ENCODE measurements at places on chromosomes 16 and 17. TPM values are rescaled to one million over a fixed set of nuclear protein-coding genes. Genes with fewer than 3 reads are reported as not detected.

GRCh38 chr17:66633317-66633965 is 201.5 kb upstream of the CACNG5 start:
- H3K4me1 ChIP-seq = peaks cover 4% of the 10 kb centered on the region
- DNase-seq = no peak
- peaks cover 20% of the 10 kb centered on the region for H3K27me3 ChIP-seq
- no peak overlapping the region for H3K4me3 ChIP-seq
- H3K27ac ChIP-seq = no peak overlapping the region
- no peaks in the 10 kb centered on the region for H3K36me3 ChIP-seq

Gene SLC52A1
- 0.20 TPM for total RNA-seq

GRCh38 chr16:71421911-71422310 is 19.9 kb downstream of the TLE7 start:
- H3K4me1 ChIP-seq = peaks cover 5% of the 10 kb centered on the region
- DNase-seq = no peak
- no peaks in the 10 kb centered on the region for H3K36me3 ChIP-seq
- H3K27me3 ChIP-seq = peaks cover 77% of the 10 kb centered on the region

DNA sequence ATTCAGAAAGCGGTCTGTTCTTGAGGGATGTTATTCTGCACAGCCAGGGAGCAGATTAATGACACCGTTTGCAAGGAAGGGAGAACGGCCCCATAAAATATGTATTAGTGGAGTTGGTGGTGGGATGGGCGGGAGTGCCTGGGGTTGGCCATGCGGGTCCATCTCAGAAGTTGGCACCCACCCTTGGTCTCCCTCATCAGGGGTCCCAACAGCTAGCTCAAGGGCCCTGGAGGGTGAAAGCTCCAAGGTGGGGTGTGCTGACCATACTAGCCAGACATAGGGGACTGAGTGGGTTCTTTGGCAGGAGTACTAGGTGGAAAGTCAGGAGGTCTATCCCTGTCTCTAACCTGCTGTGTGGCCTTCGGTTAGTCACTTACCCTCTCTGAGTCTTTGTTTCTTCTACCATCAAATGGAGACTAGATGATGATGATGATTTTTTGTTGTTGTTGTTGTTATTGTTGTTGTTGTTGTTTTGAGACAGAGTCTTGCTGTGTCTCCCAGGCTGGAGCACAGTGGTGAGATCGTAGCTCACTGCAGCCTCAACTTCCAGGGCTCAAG is 83.2 kb upstream of the BRD7 start:
- DNase-seq = no peak
- peaks cover 9% of the 10 kb centered on the region for H3K4me1 ChIP-seq
- H3K36me3 ChIP-seq = no peaks in the 10 kb centered on the region
- H3K27me3 ChIP-seq = peaks cover 13% of the 10 kb centered on the region
- no peak overlapping the region for H3K4me3 ChIP-seq
- no peak overlapping the region for H3K27ac ChIP-seq

GRCh38 chr17:59526451-59526850 is 39.0 kb upstream of the DHX40 start:
- H3K4me1 ChIP-seq = peaks cover 10% of the 10 kb centered on the region
- no peak overlapping the region for H3K27ac ChIP-seq
- H3K4me3 ChIP-seq = no peak overlapping the region
- no peak for DNase-seq
- no peaks in the 10 kb centered on the region for H3K36me3 ChIP-seq
- no peaks in the 10 kb centered on the region for H3K27me3 ChIP-seq

DNA sequence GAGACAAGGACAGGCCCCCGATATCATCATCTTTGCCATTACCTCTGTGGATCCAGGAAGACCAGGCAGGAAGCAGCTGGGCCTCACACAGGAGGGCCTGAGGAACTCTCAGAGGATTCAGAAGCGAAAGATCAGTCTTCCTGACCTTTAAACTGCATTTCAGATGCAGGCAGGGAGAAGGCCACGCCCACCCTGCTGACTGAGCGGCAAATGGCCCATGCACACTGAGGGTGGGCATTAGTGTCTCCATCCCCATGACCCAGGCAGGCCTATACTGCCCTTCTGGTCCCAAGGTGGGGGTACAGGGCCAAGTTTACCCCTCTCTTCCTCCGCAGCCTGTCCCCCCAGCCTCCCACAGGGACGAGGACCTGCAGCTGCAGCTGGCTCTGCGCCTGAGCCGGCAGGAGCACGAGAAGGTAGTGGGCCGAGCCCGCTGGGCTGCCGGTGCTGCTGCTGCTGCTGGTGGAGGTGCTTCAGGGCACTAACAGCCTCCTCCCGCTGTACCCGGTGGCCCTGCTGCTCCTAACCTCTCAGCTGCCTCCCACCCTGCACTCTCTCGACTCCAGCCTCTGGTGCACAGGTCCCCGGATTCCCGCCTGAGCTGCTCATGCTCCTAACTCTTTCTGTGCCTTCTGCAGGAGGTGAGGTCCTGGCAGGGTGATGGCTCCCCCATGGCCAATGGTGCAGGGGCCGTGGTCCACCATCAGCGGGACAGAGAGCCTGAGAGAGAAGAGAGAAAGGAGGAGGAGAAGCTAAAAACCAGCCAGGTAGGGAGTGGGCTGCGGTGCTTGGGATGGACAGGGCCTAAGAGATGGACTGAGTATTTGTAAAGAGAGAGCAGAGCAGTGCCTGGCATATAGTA is 6.2 kb downstream of the EPN3 start:
- peaks cover 34% of the 10 kb centered on the region for H3K4me1 ChIP-seq
- H3K27me3 ChIP-seq = peaks cover under 1% of the 10 kb centered on the region
- H3K36me3 ChIP-seq = peaks cover 8% of the 10 kb centered on the region
- H3K4me3 ChIP-seq = no peak overlapping the region

DNA sequence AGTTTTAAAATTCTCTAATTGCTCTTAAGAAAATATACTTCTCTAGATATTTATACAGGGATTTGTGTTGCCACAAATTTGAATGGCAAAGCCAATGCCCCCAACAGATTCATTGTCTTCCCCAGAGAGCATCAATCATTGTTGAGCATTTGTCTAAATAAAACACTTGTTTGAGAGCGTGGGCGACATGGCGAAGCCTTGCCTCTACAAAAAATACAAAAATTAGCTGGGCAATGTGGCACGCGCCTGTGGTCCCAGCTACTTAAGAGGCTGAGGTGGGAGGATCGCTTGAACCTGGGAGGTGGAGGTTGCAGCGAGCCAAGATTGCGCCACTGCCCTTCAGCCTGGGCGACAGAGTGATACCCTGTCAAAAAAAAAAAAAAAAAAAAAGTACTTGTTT is 13.4 kb upstream of the SRSF1 start:
- H3K4me3 ChIP-seq = no peak overlapping the region
- H3K27ac ChIP-seq = no peak overlapping the region
- H3K36me3 ChIP-seq = no peaks in the 10 kb centered on the region
- no peaks in the 10 kb centered on the region for H3K27me3 ChIP-seq
- peaks cover 8% of the 10 kb centered on the region for H3K4me1 ChIP-seq
- no peak for DNase-seq
